ENCODE measurements at places on chromosomes 12 and 14.

DNA sequence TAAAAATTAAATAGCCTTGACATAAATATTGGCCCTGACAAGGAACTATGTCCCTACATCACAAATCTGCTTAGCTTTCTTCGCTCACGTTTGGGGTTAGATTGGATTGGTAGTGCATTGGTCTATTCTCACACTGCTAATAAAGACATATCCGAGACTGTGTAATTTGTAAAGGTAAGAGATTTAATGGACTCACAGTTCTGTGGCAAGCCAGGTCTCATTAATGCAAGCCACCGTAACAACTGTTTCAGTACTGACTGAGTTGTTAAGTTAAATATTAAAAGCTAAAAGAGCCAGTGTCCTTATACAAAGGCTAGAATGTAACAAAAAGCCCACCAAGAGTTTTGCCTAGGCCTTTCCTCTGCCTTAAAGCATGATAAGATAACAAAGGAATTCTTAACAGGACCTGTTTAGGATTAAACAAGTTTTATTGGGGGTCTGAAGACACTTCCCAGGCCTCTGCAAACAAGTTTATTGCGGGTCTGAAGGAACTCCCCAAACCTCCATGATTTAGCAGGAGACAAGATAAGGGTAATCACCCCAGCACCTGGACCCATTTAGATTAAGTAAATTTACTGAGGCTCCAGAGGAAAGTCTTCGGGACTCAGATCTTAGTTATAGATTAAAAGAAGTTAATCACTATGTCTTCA lies 88.2 kb upstream of the PTGDR start:
- DNase-seq, result no peak

DNA sequence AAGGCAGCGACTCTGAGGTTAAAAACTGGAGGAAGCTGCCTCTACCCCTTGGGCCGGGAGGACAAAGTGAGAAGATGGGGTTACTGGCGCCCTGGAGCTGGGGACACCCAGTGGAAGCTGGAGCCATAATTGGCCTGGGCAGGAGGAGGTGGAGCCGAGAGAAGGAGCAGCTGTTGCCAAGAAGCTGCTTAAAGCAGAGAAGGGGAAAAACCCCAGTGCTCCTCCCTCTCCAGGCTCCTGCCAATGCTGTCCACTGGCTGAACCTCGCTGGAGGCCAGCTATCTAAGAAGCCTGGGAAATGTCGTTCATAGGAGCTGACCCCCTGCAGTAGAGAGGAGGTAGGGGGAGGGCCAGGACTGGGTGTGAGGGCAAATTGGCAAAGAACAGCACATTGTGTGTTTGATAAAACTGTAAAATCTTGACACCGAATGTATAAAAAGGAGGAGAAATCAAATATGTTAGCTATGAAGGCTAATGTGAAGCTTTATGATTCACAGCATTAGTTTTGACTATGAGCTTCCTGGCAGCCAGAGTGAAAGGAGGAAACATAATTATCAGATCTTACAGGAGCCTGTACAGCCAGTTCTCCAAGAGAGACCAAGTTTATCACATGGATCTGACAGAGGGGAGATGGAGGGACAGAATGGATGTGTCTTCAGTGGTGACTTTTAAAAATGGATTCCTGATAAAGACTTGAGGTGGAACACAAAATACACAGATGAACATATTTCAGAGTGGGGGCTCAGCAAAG lies 9.5 kb downstream of the HHIPL1 start:
- DNase-seq, result no peak

- no peak for DNase-seq
Measured at GRCh38 chr14:104370256-104370870, 209.2 kb upstream of the C14orf180 start.

- DNase-seq, result no peak
Measured at GRCh38 chr12:117033382-117034221, 65.6 kb downstream of the TESC start.

DNA sequence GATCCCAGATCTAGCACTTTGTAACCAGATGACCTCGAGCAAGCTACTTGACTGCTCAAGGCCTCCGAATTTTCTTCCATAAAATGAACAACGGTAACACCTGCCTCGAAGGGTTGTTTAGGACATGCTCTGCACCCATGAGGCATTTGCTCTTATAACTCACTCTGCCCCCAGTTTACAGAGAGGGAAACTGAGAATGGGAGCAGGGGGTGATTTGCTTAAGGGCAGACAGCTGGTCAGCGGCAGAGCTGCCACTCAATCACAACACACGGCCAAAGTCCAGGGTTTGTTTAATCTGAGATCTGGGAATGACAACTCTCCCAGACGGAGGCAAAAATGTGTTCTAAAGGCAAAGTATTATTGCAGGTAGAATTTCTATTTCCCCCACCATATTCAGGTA lies 156.3 kb downstream of the RIMBP2 start:
- DNase-seq, result no peak

DNA sequence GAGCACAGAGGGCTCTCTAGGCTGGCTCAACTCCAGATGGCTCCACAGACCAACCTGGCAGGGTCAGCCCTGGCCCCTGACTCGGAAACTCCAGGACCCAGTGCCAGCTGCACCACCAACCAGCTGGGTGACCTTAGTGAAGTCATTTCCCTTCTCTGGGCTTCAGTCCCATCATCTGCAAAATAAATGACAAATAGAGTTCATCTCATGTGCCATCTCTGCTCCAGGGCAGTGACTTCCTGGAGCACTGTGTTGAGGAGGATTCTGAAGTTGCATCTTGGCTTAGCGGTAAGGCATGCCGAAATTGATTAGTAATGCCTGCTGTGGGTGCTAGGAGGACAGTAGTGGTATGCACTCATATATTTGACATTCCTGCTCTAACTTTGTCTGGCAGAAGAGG lies 31.5 kb downstream of the DTX1 start:
- DNase-seq, result no peak

GRCh38 chr12:77609016-77609415 lies 221.7 kb upstream of the NAV3 start:
- no peak for DNase-seq

GRCh38 chr12:103639983-103640382 lies 52.9 kb downstream of the STAB2 start:
- DNase-seq, result no peak

- DNase-seq, result no peak
Measured at GRCh38 chr12:86721713-86722397, 465.7 kb upstream of the MGAT4C start.

- no peak for DNase-seq
Measured at GRCh38 chr14:72615451-72616121, 278.3 kb downstream of the DPF3 start.

DNA sequence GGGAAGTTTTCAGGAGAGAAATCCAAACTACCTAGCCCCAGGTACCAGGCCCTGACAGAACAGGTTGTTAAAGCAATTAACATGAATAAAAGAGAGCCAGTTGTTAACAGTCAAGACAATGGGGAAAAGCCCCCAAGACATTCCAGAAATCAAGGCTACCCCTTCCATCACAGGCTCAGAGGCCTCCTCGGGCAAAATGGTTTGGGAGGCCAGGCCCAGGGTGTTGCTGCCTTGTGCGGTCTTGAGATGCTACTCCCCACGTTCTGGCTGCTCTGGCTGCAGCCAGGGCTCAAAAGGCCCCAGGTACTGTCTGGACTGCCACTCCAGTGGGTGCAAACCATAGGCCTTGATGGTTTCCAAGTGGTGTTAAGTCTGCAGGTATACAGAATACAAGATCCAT lies 7.0 kb downstream of the CRY1 start:
- no peak for DNase-seq

DNA sequence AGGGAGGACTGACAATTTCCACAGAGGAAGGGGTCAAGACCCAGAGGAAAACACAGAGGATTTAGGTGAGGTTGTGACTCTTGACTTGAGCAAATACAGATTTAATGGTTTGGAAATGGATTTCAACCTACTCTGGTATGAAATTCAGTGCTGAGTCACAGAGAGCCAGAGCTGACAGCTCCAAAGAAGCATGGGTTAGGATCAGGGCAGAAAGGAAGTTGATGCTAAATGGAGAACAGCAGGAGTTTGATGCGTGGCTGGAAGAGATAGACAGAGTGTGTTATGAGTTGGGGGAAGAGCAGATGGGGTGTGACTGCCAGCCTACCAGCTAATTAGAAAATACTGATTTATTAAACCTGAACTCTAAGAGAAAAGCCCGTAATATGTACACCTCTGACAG lies 272.6 kb downstream of the FOXG1 start:
- DNase-seq, result no peak

DNA sequence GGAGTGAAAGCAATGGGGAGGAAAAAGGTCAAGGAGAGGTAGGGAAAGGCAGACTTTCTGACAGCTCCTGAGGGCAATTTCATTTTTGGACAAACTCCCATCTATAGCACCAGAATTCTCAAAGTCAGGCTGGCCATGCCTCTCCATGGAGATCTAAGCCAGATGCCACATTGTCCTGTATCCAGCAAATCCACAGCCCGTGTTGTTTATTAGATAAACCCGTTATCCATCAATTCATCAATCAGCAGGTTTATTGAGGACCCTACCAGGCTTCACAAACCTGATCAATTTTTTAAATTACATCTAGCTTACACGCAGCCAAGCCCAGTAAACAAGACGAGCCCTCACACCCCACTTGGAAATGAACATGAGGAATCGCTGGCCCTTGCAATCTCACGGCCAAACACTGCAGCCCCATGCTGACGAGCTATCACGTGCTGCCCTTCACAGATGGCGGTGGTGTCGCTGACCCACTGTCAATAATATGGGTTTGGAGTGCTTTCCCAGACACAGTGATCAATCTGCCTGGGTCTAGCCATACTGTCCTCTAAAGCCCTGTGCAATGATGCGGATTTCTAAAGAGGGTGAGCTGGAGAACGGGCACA lies 332.9 kb downstream of the DPF3 start:
- no peak for DNase-seq

- no peak for DNase-seq
Measured at GRCh38 chr14:98937021-98937420, 335.0 kb downstream of the BCL11B start.

DNA sequence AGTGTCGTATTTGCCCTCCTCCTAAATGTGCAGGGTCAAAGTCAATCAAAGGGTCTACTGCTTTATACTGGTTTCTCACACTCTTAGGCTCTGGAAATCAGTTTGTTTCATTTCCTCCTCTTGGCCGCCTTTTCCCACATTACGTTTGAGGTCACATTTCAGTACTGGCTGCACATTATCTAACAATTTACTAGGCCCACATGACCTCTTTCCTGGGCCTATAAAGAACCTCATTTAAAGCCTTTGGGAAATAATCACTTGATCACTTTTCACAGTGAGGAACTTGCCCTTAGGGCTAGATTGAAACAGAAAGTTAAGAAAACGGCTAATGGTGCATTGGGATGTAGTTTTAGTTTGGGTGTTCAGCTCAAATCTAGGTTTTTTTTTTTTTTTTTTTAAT lies 497.5 kb downstream of the RERGL start:
- no peak for DNase-seq

Measured in AML-193 (cell line).